ENCODE measurements at places on chromosomes 2 and 18.

- no peak for DNase-seq
Observed at GRCh38 chr2:52253416-52253980, 1221.6 kb upstream of the NRXN1 start.

DNA sequence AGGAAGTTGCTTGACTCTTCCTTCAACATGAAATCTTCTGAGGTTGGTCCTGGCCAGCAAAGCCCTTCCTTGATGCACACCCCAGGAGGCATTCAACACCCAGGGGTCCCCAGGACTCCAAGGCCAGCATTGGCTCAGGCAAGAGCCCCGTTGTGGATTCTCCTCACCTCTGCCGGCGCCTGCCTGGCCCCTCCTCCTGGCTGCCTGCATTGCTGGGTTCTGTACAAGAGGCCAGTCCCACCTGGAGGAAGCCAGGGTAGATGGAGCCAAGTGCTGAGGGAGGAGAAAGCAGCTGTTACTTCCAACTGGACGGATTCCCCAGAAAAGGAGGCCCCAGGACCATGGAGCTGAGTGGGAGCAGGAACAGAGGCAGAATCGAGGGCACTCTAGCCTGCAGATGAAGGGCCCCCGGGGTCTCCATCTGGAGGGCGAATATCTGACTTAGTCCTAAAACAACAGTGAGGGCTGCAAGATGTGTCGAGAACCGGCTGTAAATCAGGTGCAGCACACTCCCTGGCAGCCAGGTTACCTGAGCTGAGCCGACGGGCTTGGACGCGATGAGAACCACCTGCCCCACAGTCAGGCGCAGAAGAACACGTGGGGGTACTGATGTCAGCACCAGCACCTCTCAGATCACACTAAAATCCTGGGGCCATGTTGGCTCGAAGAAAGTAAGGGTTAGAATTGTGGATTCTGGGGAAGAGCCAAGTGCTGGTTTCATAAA lies 399.6 kb upstream of the SALL3 start:
- no peak for DNase-seq

DNA sequence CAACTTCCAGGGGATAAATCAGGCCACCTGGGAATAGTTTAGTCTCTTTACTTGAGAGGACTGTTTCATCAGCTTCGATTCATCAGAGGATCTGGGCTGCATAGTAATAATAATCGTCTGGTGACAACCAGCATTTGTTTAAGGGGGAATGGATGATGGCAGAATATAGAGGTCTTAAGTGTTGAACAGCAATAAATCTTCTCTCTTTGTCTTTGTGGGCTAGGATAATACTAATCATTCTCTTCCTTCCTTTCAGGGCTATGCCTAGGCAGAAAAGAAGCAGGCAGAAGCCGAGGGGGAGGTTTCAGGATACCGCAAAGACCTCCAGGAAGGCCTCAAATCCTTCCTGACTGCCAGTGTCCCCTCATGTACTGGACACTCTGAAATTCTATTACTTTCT lies 150.4 kb upstream of the GAREM1 start:
- no peak for DNase-seq

GRCh38 chr2:156199588-156199987 lies 132.9 kb downstream of the NR4A2 start:
- no peak for DNase-seq

DNA sequence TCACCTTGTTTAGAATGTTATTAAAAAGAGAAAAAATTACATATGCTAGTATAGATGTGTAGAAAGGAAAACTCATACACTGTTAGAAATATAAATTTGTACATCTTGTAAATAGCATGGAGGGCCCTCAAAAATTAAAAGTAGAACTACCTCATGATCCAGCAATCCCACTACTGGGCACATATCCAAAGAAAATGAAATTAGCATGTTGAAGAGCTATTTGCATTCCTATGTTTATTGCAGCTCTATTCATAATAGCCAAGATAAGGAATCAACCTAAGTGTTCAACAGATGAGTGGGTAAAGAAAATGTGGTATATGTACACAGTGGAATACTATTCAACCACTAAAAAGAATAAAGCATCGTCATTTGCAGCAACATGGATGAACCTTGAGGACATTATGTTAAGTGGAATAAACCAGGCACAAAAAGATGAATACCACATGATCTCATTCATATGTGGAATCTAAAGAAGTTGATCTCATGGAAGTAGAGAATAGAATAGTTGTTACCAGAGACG lies 251.5 kb upstream of the THUMPD2 start:
- DNase-seq, result no peak

DNA sequence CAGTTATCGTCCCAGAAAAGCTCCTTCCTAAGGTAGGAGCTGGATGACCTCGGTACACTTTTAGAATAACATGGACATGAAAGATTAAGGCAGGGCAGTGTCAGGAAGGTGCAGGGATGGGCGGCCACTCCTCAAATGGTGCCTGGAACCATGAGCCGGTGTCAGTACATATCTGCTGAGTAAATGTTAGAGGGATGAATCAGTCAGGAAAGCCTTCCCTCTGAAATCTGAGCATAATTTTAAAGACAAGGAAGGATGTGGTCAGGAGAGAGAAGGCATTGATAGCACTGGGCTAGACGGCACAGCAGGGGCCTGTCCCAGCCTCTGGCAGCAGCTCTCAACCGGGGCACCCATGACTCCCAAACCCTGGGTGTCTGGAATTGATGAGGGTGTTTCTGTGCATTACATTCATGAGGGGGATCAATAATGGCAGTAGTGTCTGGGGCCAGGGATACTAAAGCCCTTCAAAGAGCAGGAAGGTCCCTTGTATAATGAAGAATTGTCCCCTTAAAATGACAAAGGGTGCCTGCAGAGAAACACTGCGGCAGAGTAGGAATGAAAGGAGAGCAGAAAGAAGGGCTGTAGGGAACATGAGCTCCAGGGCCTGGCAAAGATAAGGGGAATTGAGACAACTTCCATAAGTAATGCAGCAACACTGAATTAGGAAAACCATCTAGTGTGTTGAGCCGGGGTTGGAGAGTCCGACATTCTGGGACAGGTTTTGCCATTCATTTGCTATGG lies 162.3 kb upstream of the REV1 start:
- DNase-seq, result no peak

DNA sequence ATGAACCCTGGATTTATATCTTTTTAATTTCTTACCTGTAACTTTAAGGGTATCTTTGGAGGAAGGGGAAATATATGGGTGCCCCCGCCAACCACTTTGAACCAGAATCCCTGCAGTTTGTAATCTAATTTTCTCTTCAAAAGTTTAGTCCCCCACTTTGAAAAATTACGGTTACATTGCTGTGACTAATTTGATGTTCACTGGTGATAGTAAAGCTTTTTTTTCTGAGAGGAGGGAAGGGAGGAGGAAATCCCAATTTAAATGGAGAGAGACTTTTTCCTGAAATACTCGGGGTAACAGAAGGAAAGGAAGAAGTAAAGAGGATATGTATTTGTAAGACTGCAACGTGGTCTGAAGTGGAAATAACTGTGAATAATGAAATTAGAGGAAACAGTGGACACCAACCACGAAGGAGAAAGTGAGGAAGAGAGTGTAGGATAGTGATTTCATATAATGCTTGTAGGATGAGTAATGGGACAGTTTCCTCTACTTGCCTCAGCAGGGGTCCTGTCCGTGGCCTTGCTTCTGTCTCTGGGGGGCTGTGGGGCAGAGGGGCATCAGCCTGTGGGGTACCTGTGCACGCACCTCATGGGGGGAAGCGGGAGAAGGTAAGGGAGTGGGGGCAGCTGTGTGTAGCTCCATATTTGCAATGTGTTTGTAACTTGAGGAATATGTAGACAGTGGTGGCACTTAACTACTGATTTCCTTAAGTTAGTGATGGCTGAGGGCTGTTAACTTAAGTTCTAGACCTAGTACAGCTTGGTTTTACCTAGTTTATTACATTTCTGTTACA lies 161.1 kb downstream of the LTBP1 start:
- DNase-seq, result no peak

GRCh38 chr2:237465515-237466148 lies 21.4 kb upstream of the MLPH start:
- DNase-seq, result peak; percentile 95

DNA sequence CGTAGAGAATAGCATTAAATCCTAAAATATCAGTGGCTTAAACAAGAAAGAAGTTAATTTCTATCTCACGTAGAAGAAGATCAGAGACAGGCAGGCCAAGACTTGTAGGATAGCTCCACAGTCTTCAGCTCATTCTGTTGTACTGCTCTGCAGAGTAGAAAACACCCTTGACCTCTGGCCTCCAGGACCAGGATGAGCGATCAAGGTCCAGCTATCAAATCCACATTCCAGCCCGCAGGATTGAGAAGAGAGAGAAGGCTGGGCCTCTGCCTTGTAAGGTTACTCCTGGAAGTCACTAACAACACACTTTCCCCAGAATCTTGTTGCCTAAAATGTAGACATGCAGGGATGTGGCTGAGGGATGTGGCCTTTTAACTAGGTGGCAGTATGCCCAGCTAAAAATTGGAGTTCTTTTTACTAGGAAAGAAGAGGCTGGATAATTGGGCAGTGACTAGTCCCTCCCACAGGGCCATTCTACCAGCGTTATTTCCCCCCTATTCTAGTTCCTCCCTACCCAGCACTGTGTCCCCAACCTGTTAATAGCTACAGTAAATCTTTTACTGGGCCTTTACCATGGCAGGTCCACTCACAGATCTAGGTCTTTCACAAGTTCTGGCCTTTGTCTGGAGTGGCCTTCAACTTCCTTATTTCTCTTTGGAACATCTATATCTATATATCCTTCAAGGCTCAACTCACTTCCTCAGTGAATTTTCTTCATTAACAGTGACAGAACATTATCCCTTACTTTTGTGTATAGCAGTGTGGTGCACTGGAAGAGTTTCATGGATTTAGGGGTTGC lies 165.0 kb downstream of the DIS3L2 start:
- no peak for DNase-seq
